ENCODE measurements at places on chromosomes 5 and 9. TPM values are rescaled to one million over a fixed set of nuclear protein-coding genes. Genes with fewer than 3 reads are reported as not detected.

Gene BARX1
- not detected for total RNA-seq

Gene DPYSL3
- 38.6 TPM for total RNA-seq

Gene TRIM7
- 3.4 TPM for total RNA-seq

Gene TEX48
- total RNA-seq = not detected

Gene SPINK13
- total RNA-seq = not detected

Gene CHMP5
- 72.4 TPM for total RNA-seq

Gene TAF11L3
- total RNA-seq = not detected

Gene LCN2
- total RNA-seq = 1.6 TPM

Gene OR1L1
- not detected for total RNA-seq

Gene MEGF10
- total RNA-seq = 0.88 TPM

Gene PCDHA8
- total RNA-seq = 0.17 TPM

Gene MZB1
- not detected for total RNA-seq

Gene SIT1
- 0.82 TPM for total RNA-seq

Gene SLC24A2
- total RNA-seq = not detected

Gene NSG2
- not detected for total RNA-seq

Gene ZFP37
- total RNA-seq = 2.4 TPM

Gene NEURL1B
- 11.9 TPM for total RNA-seq

Gene TYRP1
- total RNA-seq = not detected

Gene CER1
- total RNA-seq = not detected

Gene OTP
- total RNA-seq = not detected

Gene YIPF5
- 43.0 TPM for total RNA-seq

Gene CYLC2
- total RNA-seq = not detected

Gene SCGB3A2
- total RNA-seq = not detected
